ENCODE measurements at places on chromosomes 7 and 10.

DNA sequence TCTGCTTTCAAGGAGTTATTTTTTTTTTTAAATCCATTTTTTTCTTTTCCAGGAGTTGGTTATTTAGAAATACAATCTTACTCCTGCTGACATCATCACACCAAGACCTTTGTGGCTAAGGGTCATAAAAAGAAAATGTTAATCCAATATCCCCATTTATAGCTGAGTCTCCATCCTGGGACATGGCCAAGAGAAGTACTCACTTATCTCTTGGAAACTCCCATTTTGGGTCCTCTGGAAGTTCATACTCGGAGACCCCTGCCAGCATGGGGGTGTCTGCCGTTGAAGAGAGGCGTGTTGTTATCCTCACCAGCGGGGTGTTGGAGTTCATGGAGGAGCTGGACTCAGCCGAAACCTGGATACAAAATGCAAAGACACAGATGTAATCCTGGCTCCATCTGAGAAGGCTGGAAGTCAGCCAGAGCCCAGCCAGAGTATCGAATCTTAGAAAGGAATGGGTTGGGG lies 94.6 kb downstream of the FGFR2 start:
- no peaks in the 10 kb centered on the region for H3K4me1 ChIP-seq
- H3K27me3 ChIP-seq = no peaks in the 10 kb centered on the region
- no peak for DNase-seq
- H3K36me3 ChIP-seq = no peaks in the 10 kb centered on the region
- no peak overlapping the region for H3K27ac ChIP-seq

DNA sequence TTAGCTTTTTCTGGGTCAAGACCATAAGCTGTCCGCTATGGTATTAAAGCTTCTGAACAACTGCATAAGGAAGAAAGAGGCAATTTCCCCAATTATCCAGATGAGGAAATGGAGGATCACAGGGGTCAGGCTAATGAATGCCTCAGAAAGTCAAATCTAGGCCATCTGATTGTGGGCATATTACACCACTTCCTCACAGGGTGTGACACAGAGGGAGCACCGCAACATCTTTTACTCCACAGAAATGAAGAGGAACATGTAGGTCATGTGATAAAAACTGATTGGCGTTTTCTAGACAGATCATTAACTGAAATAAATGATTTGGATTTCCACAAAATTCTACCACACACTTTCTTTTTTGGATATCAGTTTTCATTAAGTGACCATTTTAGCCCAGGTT lies 384.4 kb downstream of the PARD3 start:
- H3K27ac ChIP-seq = no peak overlapping the region
- H3K4me1 ChIP-seq = no peaks in the 10 kb centered on the region
- no peak overlapping the region for H3K4me3 ChIP-seq
- H3K27me3 ChIP-seq = no peaks in the 10 kb centered on the region

DNA sequence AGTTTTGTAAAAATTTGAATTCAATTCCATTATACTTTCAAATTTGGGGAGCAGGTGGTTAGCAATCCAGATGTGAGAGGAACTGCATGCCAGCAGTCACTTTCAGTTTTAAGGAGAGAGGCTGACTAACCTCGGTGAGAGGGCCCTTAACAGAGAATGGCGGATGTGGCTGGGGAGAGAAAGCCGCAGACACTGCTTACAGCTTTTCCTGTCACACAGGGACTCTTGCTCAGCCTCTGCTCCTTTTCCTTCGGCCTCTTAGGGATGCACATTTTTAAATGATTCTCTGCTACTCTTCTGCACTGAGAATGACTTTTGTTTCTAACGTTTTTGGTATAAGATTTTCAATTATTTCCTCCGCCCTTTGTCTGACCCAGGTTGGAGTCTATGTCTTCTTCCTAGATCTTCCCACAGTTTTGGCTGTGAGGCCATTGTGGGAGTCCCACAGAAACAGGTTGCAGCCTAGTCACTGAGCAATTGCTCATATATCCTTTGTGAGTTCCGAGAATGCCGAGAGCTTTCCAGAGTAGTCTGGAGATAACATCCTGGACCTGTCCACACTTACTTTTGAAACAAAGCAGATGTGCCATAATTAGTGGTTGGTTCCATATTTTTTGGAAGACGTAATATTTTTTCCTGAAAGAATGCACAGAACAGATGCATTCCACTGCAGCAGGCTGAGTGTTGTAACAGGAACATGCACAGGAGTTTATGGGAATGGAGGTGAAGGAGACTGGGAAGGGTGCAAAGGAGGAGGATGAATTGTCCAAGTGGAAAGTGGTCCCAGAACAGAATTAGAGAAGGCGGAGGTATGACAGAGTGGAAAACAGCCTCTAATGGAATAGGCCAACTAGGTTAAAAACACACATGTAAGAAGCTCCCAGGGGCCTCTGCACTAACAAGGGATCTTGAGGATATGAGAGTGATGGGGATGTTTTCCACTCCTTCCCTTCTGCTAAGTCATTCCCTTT lies 168.0 kb upstream of the ZNF32 start:
- peak overlapping the region; percentile 94 for H3K27ac ChIP-seq
- peaks cover 53% of the 10 kb centered on the region for H3K4me1 ChIP-seq
- no peaks in the 10 kb centered on the region for H3K27me3 ChIP-seq
- H3K4me3 ChIP-seq = peak overlapping the region; percentile 54

DNA sequence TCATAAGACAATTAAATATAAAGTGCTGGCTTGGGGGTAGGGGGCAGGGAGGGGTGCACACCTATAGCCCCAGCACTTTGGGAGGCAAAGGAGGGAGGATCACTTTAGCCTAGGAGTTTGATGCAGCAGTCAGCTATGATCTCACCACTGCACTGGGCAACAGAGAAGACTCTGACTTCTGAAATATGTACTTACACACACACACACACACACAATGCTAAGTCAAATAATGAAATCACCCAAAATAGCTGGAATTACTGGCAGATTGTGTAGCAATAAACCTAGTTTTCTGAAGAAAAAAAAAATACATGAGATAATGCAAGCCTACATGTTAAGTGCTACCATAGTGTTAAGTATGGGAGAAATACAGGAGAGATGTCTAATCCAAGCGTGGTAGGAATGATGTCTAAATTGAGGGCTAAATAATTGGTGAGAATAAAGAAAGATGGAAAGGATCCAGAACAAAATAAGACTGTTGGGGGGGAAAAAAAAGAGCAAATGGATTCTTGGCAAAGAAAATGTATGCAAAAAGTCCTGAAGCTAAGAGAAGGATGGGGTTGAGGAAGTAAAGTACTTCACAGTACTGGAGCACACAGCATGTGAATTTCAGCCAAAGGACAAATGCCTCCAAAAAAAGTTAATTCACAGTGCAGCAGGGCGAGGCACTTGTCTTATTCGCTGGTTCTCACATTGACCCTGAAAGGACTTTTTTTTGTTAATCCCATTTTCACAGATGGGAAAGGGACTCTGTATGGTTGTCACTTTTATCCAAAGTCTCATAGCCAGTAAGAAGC lies 73.9 kb downstream of the IGF2BP3 start:
- no peak for DNase-seq
- peaks cover 16% of the 10 kb centered on the region for H3K27me3 ChIP-seq
- H3K4me1 ChIP-seq = peaks cover 15% of the 10 kb centered on the region
- H3K4me3 ChIP-seq = no peak overlapping the region
- H3K36me3 ChIP-seq = no peaks in the 10 kb centered on the region
- H3K27ac ChIP-seq = no peak overlapping the region

- no peak overlapping the region for H3K4me3 ChIP-seq
- no peak overlapping the region for H3K27ac ChIP-seq
- peaks cover 25% of the 10 kb centered on the region for H3K27me3 ChIP-seq
- H3K36me3 ChIP-seq = no peaks in the 10 kb centered on the region
- DNase-seq = no peak
- H3K4me1 ChIP-seq = peaks cover 22% of the 10 kb centered on the region
Measured at GRCh38 chr7:151406886-151407583, 2.8 kb downstream of the WDR86 start.

DNA sequence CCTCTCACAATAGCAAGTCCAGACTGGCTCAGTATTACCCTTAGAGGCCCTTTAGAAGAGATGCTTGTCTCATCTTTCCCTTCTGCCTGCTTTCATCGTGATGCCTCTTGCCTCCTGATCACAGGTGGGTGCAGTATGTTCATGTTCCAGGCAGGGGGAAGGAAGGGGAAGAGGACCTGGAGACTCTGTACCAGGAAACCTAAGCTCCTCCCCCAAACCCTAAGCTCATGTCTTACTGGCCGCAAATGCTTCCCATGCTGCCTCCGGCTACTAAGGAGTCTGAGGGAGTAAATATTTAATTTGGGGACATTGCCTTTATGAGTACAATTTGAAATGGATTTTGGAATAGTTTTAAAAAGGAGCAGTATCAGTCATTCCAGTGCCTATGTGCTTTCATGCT lies 192.6 kb downstream of the CDCA7L start:
- peaks cover 6% of the 10 kb centered on the region for H3K27me3 ChIP-seq
- no peaks in the 10 kb centered on the region for H3K4me1 ChIP-seq
- no peaks in the 10 kb centered on the region for H3K36me3 ChIP-seq
- DNase-seq = no peak

- no peak overlapping the region for H3K4me3 ChIP-seq
- no peaks in the 10 kb centered on the region for H3K27me3 ChIP-seq
- DNase-seq = no peak
- H3K36me3 ChIP-seq = no peaks in the 10 kb centered on the region
- H3K4me1 ChIP-seq = no peaks in the 10 kb centered on the region
Measured at GRCh38 chr10:95133997-95134396, 60.0 kb upstream of the ACSM6 start.

DNA sequence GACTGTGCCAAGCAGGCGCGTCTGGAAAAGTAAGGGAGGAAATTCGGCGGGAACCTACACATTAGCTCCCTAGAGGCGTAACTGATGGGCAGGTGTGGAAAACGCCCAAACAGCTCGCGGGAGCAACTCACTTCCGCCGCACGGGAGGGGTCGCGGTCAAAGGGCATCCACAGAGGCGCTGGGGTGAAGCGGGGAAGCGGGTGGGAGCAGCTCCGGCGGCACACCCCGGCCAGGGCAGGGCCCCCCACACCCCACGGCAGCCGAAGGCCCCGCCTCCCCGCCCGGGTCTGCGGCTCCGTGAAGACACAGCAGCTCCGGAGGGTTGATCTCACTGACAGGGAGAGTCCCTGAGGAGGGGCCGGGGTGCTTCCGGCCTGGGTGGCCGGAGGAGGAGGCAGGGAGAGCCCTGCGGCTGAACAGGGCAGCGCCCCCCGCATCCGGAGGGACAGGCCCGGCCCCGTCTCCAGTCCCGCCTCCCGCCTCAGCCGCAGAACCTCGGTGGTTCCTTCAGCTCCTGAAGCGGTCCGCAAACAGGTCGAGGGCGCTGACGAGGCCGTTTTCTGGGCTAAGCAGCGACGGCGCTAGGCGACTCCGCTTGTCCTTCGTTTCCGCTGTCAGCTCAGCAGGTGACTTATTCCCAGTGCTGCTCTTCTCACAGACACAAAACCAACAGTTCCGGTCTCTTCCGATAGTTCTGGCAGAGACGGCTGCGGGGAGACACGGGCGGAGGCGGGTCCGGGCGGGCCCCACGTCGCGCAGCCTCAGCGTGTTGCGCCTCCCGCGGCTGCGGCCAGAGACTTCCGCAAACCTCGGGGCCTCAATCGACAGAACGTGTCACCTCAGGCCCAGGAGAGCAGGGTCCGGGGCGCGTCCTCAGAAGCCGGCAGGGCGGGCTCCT lies 276.1 kb downstream of the DNAJB6 start:
- peaks cover 6% of the 10 kb centered on the region for H3K4me1 ChIP-seq
- H3K27me3 ChIP-seq = no peaks in the 10 kb centered on the region
- H3K4me3 ChIP-seq = peak overlapping the region; percentile 72

DNA sequence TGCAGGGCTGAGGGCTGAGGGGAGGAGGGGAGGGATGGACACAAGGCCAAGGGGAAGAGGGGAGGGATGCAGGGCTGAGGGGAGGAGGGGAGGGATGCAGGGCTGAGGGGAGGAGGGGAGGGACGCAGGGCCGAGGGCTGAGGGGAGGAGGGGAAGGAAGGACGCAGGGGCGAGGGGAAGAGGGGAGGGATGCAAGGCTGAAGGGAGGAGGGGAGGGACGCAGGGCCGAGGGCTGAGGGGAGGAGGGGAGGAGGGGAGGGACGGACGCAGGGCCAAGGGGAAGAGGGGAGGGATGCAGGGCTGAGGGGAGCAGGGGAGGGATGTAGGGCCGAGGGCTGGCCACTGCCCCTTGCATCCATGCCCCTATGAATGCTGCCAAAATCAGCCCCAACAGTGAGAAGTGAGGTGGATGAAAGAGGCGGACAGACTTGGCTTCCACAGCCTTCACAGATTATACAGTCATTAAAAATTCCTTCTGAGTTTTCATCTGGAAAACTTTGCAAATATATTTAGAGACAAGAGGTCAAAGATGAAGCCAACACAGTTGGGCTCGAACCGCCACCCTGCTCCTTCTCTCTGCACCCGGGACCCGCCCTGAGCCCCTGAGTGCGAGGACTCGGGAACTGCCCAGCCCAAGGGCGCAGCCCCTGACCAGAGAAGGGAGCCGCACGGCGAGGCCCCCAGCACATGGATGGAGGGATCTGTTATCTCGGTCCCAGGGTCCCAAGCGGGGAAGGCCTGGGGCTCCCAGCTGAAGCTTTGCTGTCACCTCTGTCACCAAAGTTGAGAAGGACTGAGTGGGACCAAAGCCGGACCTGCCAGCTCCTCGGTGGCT lies 65.8 kb downstream of the DIP2C start:
- peaks cover 7% of the 10 kb centered on the region for H3K4me1 ChIP-seq
- peaks cover 30% of the 10 kb centered on the region for H3K27me3 ChIP-seq
- H3K36me3 ChIP-seq = no peaks in the 10 kb centered on the region

GRCh38 chr7:151951672-151952338 lies 4.4 kb upstream of the GALNTL5 start:
- no peak overlapping the region for H3K4me3 ChIP-seq
- no peak overlapping the region for H3K27ac ChIP-seq
- no peaks in the 10 kb centered on the region for H3K36me3 ChIP-seq
- H3K27me3 ChIP-seq = no peaks in the 10 kb centered on the region
- no peak for DNase-seq

DNA sequence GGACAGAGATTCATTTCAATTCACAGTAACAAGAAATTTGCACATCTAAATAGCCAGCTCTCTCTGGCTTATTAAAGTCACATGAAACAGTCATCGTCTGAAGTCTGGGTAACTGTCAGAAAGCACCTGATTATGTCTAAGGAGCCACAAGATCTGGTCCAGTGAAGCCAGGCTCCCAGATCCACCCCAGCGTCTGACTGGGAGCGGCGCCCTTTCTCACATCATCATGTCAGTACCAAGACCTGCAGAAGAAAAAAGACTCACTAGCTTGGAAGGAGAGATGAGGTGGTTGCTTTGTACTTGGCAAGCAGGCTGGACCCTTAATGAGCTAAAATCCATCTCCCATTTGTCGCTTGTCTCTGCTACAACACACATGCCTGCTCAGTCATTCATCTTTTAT lies 58.4 kb downstream of the VOPP1 start:
- no peak overlapping the region for H3K27ac ChIP-seq
- peaks cover 31% of the 10 kb centered on the region for H3K36me3 ChIP-seq
- H3K4me3 ChIP-seq = no peak overlapping the region
- DNase-seq = no peak
